ENCODE measurements at places on chromosomes 2 and 18.

DNA sequence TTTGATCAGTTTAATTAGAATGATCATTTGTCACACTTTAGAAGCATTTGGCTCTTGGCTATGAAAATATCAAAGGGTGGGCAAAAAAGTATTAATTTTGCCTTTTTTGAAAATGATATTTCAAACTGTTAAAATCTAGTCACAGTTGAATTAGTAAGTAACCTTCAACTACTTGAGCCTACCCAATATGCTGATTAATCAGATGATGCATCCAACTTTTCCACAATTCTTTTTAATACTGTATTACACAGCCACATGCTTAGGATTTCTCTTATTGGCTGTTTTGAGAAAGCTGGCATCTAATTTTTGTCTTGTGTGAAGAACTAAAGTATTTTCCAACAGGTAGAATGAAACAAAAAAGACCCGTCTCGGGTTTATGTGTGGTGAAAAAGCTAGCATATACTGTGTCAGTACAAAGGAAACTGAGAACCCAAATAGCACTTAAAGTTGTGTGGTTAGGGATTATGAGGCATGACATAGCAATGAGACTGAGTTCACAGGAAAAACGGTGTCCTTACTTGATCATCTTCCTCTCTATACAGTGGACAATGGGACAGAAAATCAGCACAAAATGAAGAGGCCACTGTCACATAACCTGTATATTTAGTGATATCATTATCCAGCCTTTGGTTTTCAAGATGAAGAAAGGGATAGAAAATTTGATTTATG lies 11.7 kb downstream of the OSBPL6 start:
- DNase-seq = no peak

- no peak for DNase-seq
Measured at GRCh38 chr2:74425523-74425922, 4.0 kb downstream of the WDR54 start.

DNA sequence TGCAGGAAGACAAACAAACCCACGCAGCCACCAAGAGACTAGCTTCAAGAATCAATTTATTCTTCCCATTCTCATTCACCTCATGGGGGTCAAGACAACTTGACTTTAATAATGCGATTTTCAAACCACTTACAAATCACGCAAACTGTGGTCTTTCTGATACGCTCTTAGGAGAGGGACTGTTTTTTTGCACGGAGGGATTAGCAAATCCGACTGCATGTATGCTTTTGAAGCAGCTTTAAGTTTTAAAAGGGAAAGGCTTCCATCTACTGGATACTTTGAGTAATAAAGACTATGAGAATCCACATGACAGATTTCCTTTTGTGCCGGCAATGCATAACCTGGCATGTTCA lies 322.9 kb upstream of the KCNJ3 start:
- no peak for DNase-seq

- DNase-seq = no peak
Measured at GRCh38 chr18:48342125-48342524, 67.1 kb downstream of the ZBTB7C start.

DNA sequence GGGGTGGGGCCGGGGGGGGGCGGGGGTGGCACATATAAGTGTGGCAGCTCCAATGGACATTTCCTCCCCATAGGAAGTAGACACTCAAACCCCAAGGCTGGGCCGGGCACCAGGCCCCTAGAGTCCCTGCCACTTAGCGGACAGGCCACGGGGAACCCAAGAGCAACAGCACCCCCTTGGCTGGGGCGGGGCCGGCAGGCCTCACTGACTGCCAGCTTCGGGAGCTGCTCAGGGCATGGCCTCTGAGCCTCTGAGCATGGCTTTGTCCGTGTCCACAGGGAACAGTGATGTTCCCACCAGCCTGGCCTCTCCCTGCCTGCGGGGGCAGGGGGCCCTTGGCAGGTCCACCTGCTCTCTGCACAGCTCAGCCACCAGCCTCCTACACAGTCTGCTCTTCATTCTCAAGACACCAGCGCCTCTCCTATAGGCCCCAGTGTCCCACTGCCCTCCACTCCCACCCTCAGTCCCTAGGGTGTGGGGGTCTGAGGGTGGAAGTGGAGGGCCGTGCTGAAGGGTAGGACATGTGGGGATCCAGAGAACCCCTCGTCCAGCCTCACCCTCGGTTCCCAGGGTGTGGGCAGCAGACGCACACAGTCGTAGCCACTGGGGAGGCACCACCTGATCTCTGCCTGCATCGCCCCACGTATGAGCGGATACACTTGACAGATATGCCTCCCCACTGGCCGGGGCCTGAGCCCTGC lies 106.7 kb downstream of the FAM210A start:
- DNase-seq = no peak

- DNase-seq = no peak
Measured at GRCh38 chr2:106138543-106139237, 55.4 kb downstream of the UXS1 start.

GRCh38 chr2:109085912-109086742 lies 42.9 kb upstream of the SH3RF3 start:
- DNase-seq = no peak

- no peak for DNase-seq
Measured at GRCh38 chr18:67938660-67939059, 422.1 kb upstream of the DSEL start.

DNA sequence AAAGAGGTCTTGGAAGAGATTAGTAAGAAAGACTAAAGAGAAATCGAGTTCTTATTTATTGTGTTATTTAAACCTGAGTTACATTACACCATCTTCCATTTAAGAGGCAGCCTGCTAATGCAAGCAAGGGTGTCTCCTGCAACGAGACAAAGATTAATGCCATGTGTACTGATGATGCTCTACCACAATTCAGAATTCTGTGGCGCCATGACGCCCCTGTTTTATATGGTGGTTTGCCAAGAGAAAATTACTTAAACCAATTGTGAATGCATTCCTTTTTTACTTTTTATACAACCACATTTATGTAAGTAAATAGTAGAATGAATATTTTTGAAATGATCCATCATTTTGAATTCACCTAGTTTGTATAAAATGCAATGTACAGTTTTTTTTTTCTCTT lies 356.1 kb upstream of the ZEB2 start:
- DNase-seq = no peak

DNA sequence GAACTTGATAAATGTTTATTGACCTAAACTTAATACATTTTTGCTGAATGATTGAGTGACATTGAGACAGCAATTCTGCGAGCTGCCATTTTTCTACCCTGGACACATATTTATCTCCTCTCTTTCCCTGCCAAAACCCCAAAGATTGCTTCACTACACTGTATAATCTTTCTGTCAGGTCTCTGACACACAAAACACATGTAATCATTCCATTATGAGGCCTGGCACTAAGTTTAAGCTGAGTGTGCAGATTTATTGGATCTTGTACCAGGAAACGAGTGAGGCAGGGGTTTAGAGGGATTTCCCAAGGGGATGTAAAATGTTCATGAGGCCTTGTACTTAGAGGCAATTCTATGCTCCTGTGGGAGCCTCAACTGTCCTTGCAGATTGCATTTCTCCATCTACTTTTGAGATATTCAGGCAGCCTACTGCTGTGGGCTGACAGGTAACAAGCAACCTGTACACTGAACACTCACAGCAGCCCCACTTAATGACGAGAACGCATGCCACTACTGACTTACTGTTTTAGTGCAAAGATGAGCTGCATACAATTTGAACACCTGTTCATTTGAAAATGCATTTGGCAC lies 13.7 kb upstream of the OSR1 start:
- DNase-seq = no peak

DNA sequence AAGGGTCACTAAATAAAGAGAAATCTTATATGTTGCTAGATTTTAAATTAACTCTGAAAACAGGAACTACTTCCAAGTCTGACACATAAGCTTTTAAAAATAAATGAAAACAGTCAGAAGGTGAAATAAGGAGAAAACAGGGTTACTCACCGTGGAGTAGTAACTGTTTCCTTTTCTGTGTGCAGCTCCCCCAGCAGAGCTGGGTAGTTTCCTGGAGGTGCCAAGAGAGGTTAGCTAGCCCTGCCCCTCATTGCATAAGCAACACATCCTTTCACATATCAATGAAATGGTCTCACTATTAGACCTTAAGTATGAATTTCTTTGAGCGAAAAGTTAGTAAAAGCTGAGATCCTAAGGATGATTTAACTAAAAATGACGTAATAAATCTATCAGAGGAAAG lies 54.0 kb upstream of the GPR75 start:
- peak; percentile 7 for DNase-seq

GRCh38 chr2:35298493-35298892 lies 1057.1 kb upstream of the CRIM1 start:
- DNase-seq = no peak
